ENCODE measurements at places on chromosomes 6 and 20.

GRCh38 chr6:57315111-57315510 lies 2.3 kb upstream of the PRIM2 start:
- DNase-seq = no peak

DNA sequence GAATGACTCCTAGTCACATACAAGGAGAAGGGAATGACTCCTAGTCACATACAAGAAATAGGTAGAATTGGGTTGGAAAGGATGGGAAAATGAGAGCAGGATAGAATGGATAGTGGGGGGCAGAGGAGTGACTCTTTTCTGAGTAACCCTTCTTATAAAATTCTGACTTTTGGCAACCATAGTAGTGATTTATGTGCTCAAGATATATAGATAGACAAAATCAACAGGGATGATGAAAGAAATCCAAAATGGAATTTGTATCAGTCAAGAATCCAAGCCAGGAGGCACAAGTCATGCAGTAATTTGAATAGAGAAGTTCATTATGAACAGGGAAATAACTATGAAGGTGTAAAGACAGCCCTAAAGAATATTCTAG lies 41.7 kb downstream of the ADAT2 start:
- no peak for DNase-seq

GRCh38 chr6:170143401-170144150 lies 147.3 kb downstream of the DLL1 start:
- DNase-seq = no peak

DNA sequence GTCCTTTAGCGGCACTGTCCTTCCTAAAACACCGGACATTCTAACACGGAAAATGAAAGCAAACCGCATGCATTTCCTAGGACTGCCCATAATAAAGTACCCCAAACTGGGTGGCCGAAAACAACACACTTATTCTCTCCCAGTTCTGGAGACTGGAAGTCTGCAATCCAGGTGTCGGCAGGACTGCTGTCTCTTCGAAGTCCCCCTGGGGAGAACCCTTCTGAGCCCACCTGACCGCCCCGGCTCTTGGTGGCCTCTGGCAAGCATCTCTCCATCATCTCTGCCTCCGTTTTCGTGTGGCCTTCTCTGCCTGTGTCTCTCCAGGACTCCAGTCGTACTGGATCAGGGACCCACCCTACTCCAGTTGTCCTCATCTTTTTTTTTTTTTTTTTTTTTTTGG lies 55.4 kb downstream of the SYNJ2 start:
- no peak for DNase-seq

GRCh38 chr6:81747327-81747726 lies 5.2 kb downstream of the TENT5A start:
- no peak for DNase-seq

DNA sequence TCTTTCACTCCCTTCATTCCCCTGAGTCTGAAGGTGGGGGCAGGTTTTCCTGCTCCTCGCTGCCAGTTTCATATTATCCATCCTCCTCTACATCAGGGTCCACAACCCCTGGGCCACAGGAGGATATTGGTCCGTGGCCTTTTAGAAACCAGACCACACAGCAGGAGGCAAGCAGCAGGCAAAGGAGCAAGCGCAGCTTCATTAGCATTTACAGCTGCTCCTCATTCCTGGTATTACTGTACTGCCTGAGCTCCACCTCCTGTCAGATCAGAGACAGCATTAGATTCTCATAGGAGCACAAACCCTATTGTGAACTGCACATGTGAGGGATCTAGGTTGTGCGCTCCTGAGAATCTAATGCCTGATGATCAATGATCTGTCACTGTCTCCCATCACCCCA lies 380.3 kb downstream of the ARHGAP18 start:
- no peak for DNase-seq

DNA sequence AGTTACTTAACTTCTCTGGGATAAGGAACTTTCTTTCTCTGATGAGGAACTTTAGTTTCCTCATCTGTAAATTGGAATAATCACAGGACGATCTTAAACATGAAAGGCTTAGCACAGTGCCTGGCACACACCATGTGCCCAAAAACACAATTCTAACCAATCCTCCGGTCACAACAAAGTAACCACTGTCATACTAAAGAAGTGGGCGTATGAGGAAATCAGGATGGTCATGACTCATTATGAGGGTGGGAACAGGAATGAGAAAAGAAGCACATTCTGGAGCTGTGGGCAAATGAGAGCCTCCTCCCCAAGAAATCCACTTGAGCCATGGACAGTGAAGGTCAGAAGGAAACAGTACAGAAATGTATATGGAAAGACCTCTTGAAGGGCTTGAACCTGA lies 82.9 kb downstream of the LRFN2 start:
- DNase-seq = no peak

DNA sequence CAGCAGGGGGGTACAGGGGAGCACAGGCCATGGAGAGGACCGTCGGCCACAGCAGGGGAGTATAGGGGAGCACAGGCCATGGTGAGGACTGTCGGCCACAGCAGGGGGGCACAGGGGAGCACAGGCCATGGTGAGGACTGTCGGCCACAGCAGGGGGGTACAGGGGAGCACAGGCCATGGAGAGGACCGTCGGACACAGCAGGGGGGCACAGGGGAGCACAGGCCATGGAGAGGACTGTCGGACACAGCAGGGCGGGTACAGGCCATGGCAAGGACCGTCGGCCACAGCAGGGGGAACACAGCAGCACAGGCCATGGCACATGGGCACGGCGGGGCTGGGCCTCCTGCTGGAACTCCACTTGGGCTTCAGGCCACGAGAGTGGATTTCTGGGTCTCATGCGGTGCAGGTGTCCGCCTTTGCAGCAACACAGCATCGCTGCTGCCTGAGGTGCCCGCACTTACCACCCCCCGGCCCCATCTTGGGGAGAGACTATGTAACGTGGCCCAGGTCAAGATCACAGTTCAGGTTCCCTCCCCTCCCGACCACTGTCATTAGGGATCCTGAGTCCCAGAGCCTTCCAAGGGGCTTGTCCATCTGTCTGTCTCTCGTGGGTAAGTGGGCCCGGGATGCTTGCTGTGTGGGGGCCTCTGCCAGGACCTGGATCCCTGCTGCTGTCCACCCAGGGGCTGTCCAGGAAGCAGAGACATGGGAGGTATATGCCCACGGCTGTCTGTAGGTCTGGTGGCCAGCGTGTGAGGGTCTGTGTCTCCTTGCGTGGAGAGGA lies 2.5 kb downstream of the NPBWR2 start:
- DNase-seq = no peak

DNA sequence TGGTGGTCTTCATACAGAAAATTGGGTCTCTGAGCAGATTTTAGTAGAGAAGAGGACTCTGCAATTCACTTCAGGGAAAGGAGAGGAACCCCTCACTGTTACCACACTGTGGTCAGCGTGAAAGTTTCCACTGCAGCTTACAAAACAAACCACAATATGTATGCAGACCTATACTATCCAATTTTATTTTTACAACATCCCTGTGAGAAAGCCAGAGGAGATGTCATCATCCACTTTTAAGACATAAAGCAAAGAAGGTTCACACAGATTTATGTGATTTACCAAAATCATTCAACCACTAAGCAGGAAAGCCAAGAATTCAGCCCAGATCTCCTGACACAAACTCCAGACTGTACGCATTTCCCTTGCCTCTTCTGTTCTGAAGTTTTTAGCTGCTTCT lies 442.4 kb downstream of the FRK start:
- DNase-seq = no peak

DNA sequence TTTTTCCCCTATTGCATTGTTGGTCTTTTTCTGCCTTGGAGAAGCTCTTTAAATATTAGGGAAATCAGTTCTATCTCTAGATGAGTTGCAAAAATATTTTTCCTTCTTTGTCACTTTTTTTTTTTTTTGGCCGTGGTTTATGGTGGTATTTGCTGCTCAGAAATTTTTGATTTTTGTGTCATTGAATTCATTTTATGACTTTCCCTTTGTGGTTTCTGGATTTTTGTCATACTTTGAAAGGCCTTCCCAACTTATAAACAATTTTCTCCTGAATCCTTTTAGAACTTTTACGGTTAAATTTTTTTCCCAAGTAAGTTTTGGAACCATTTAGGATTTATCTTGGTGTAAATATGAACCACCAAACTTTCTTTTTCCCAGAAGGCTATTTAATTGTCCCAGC lies 145.6 kb downstream of the GJA10 start:
- DNase-seq = no peak

DNA sequence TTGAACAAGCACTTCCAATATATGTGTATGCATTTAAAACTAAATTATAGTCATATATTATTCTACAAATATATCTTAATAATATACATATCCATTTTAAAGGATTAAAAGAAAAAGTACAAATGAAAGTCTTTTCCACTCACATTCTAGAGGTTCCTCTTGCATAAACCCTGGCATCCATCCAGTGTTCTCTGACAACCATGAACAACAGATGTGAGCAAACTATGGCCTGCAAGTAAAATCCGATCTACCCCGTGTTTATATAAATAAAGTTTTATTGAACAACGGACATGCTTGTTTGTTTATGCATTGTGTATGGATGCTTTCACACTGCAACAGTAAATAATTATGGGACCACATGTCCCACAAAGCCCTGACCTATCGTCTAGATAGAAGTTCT lies 1122.3 kb downstream of the EPHA7 start:
- DNase-seq = no peak

DNA sequence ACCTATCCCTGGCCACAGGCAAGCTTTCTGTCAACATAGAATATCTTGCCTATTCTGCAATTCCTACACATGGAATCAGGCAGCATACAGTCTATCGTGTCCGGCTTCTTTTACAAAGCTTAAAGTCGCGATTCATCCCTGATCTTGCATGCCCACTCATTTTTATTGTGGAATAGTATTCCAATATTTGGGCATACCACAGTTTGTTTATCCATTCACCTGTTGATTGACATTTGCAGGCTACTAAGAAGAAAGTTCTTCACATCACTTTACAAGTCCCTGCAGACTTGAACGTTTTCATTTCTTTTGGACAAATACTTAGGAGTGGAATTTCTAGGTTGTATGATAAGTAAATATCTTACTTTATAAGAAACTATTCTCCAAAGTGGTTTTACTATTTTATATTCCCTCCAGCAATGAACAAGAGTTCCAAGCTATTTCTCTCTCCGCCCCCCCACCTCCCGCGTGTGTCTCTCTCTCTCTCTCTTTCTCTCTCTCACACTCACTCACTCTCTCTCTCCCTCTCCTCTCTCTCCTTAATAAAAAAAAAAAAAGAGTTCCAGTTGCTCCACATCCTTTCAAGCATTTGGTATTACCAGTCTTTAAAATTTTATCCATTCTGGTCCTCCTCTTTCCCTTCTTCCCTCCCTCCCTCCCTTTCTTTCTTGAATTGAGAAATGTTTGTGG lies 1.1 kb upstream of the PLCB1 start:
- DNase-seq = no peak

DNA sequence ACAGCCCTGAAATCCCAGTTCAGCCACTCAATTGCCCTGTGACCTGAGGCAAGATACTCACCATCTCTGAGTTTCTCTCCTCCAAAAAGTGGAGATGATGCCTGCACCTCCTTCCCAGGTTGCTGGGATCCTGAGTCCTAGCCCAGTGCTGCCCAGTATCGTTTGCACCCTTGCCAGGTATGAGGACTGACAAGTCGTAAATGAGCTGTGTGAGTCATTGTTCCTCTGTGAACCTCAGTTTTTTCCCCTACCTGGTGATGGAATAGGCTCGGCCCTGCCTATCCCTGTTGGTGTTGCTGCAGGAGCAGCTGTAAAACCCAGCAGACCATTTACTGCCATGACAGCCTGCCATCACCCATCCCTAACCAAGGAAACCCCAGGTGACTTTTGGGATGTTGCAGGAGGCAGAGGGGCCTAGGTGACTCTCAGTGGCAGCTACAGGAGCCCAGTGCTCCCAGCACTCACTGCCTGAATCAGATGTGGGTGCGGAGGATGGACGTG lies 229.3 kb downstream of the SYNDIG1 start:
- DNase-seq = no peak

GRCh38 chr6:139368661-139369060 lies 5.8 kb downstream of the CITED2 start:
- no peak for DNase-seq

DNA sequence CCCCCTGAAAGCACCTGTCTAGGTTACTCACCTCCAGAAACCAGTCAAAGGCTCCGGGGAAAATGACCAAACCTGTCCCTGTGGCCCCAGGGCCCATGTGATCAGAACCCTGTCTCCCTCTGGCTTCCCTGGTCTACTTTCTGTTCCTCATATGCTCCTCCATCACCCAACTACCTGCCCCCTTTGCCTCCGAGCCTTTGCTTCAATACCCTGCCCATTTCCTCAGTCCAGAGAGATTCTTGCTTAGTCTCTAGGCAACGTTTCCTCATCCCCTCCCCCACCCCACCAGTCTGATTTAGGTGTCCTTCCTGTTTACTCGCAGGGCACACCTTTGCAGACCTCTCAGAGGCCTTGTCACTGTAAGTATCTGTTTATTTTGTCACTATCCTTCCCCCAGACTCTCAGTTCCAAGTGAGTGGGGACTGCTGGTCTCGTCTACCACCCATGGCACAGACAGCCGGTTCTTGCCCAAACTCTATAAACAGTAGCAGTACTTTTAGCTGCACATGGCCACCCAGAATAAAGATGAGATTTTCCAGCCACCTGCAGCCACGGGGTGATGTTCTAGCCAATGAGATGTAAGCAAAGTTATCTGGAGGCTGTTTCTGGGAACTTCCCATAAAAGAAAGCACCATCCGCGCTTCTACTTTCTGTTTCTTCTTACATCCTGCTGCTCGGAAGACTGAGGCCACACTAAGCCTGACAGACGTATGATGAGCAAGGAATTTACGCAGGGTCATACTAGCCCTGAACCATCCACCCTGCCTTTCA lies 13.3 kb downstream of the ELOVL5 start:
- no peak for DNase-seq

GRCh38 chr6:44733868-44734267 lies 346.4 kb downstream of the CDC5L start:
- no peak for DNase-seq

- no peak for DNase-seq
Measured at GRCh38 chr20:61763740-61764400, 301.8 kb downstream of the TAF4 start.

- DNase-seq = no peak
Measured at GRCh38 chr6:26598267-26598666, 1.5 kb downstream of the ABT1 start.

All from HuH-7.5 (cell line).